ENCODE measurements at places on chromosomes 16 and 17. TPM values are rescaled to one million over a fixed set of nuclear protein-coding genes. Genes with fewer than 3 reads are reported as not detected.

NPIPB6 gene
- 0.28 TPM for total RNA-seq

HAP1 gene
- not detected for total RNA-seq

TPPP3 gene
- 0.40 TPM for total RNA-seq

EVI2B gene
- total RNA-seq = 2.0 TPM

GPR139 gene
- not detected for total RNA-seq

ZNF597 gene
- 0.91 TPM for total RNA-seq

CIAPIN1 gene
- total RNA-seq = 21.3 TPM

SEC14L5 gene
- 0.33 TPM for total RNA-seq
